ENCODE measurements at places on chromosomes 2 and 18.

- DNase-seq, result no peak
These were observed 659.5 kb upstream of the HS6ST1 start for GRCh38 chr2:128978212-128978611.

DNA sequence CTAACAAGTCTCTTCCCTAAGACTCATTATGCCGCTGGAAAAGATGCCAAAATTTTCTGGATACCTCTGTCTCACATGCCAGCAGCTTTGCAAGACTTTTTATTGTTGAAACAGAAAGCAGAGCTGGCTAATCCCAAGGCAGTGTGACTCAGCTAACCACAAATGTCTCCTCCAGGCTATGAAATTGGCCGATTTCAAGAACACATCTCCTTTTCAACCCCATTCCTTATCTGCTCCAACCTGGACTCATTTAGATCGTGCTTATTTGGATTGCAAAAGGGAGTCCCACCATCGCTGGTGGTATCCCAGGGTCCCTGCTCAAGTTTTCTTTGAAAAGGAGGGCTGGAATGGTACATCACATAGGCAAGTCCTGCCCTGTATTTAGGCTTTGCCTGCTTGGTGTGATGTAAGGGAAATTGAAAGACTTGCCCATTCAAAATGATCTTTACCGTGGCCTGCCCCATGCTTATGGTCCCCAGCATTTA lies 26.3 kb downstream of the DHRS9 start:
- no peak for DNase-seq

DNA sequence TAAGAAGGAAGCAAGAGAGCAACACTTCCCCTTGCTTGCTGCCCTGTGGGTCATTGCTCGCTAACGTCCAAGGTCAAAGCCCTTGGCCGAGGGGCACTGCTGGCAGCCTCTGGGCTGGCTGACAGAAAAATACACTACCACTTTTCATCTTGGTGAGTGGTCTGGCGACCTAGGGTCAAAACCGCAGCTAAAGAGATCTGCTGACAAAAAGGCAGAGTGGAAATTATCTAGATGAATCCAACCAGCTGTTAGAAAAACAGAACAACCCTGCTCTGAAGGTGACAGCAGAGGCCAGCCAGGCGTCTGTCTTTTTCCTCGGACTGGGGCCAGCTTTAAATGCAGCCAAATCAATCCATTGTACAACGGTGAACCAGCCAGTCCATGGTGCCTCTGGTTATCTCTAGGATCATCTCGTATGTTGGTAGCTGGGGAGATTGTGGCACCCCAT lies 92.6 kb downstream of the CD8B2 start:
- DNase-seq, result no peak

DNA sequence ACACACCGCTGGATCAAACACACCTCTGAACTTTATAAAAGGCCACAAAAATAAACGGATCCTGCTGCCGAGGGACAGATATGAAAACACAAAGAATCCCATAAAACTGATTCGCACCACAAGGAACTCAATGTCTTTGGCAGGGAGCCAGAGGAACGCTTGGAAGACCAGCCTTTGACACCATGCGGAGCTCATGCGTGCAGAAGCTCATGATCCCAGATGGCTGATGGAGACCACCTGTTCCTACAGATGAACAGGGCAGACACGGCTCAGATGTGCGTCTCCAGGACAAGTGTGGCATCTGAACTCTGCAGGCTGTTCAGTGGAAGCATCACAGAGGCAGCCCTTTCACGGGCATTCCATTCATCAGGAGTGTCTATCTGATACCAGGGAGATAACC lies 24.9 kb downstream of the COPS9 start:
- DNase-seq, result no peak

DNA sequence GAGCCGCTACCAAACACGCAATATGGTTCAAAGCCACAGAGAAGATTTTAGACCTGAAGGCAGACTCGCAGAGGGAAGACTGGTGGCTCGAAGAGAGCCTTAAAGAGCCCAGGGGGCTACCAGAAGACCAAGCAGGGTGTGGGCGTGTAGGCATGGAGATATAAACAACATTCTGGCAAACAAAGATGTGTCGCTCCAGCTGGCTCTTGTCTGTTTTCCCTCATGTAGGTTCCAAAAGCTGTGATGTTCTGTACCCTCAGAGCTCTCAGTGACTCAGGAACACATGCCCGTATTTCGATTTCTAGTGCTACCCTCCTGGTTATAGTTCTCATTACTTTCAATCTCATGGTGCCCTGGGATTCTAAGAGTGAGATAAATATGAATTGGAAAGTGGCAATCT lies 44.5 kb downstream of the DOCK10 start:
- DNase-seq, result no peak

GRCh38 chr18:49486606-49486952 lies 455 bp downstream of the C18orf32 start:
- DNase-seq, result no peak

- no peak for DNase-seq
These were observed 305.9 kb upstream of the TMEFF2 start for GRCh38 chr2:192500550-192501200.

All from activated CD4-positive, CD25-positive, alpha-beta regulatory T cell treated with anti-CD3 and anti-CD28 coated beads, Interleukin-2, amount 50 U/mL, for 16 hours (primary cell).